Dorsolateral prefrontal cortex (tissue), 122 donors: ENCODE measurements at places on chromosomes 13 and 19.
A peak's percentile ranks its signal among the peaks of the same experiment; 100 is the strongest.

DNA sequence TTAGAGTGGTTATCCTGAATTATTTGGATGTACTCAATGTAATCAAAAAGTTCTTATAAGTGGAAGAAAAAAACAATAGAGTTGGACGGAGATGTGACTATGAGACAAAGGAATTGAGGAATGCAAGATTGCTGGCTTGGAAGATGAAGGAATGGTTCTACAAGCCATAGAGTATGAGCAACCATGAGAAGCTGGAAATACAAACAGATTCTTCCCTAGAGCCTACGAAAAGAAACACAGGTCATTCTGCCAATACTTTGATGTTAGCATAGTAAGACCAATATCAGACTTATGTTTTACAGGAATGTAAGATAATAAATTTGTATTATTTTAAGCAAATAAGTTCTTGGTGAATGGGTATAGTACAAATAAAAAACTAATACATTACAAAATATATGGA, 249.2 kb downstream of the DIAPH3 start:
- no peak for DNase-seq

DNA sequence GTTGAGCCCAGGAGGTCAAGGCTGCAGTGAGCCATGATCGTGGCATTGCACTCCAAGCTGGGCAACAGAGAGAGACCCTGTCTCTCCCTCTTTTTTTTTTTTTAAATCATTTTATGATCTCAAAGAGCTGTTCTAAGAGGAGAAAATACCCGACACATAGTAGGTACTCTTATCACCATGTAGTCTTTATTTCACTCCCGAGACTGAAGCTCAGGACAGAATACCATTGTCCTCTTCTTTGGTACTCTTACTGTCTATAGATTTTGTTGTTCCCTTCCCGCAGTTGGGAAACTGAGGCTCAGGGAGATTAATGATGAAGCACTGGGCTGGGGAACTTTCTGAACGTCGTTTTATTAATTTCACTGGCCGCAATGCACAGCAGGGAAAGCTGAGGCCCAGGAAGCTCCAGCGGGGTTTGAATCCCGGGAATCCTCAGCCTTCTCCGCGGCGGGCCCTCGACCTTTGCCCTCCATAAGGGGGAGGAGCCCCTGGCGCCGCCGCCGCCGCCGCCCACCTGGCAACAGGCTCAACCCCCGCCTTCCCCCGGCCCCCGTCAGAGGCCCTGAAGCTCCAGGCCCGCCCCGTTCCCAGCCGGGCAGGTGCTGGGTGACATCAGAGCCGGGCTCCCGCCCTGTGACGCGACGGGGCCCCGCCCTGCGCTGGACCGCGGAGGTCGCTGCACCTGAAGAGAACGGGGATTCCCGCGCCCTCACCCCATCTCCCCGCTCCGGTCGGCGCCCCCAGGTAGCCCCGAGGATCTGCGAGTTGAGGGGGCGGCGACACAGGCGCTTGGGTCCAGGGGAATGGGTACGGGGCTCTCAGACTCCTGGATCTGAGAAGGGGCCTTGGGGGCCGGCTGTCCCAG, 1.6 kb downstream of the MYH14 start:
- no peak for DNase-seq

DNA sequence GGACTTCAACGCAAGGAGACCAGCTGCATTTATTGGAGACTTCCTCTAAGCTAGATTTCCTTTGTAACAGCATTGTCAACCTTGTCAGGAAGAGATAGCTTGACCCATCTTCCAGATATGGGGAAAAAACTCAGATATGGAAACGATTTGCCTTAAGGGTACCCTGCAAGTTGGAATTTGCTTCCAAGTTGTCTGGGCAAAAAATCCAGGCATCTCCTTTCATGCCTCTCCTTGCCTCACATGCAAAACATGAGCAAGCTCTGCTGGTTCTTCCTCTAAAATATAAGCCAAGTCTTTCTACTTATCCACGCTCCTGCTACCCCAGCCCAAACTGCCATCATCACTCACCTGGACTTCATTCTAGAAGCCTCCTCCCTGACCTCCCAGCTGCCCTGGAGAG, 6.4 kb upstream of the DNMT1 start:
- no peak for DNase-seq

DNA sequence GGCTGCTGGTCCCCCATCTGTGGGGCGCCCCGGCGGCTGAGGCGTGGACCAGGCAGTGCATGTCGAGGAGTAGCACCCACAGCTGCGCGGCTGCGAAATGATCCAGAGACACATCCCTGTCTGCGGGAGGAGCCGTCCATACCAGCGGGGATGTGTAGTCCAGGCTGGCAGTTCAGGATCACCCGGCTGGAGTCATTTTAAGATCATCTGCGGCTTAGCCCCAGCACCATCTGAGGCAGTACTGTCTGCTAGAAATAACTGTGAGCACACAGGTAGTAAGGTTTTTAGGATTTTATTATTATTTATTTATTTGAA, 3.1 kb downstream of the ADAT3 start:
- DNase-seq = peak; percentile 58

DNA sequence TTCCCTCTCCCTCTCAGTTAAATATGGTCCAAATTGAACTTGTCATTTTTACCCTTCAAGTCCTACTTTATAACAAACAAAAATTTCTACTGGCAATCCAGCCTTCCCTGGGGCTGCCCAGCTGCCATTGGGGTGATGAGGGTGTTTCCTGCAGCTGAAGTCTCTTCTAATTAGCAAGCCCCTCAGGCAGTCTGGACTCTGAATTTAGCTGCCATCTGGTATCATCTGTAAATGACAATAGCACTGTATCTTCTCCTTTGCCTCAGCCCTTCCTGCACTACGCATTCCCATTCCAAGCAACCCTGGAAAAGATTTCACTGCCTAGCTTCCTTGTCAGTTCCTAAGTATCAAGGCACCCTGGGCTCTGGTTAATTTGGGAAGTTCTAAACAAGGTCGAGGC, 331.1 kb upstream of the KLF12 start:
- DNase-seq = no peak

- DNase-seq = no peak
Observed at GRCh38 chr13:46654951-46655350, 102.0 kb downstream of the LRCH1 start.

DNA sequence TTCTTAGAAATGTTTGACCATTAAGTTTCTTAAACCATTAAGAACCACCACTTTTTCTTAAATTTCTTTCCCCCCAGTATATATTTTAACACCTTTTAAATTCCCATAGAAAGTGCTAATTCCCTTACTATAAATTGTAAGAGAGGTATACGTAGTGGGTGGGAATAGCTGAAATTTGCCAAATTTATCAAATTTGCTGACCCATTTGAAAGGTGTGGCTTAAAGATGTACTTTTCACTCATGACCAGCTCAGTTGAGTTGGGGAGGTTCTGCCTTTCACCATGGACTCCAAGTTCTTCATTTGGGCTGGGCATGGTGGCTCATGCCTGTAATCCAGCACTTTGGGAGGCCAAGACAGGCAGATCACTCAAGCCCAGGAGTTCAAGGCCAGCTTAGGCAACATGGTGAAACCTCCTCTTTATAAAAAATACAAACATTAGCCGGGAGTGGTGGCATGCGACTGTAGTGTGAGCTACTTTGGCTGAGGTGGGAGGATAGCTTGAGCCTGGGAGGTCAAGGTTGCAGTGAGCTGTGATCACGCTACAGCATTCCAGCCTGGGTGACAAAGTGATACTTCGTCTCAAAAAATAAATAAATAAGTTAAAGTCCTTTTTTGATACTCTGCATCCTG, 133.2 kb downstream of the MRPL57 start:
- no peak for DNase-seq

GRCh38 chr13:105048677-105049076, 1486.8 kb downstream of the EFNB2 start:
- no peak for DNase-seq

- DNase-seq = no peak
Observed at GRCh38 chr19:42196011-42197001, 21.2 kb downstream of the DEDD2 start.

DNA sequence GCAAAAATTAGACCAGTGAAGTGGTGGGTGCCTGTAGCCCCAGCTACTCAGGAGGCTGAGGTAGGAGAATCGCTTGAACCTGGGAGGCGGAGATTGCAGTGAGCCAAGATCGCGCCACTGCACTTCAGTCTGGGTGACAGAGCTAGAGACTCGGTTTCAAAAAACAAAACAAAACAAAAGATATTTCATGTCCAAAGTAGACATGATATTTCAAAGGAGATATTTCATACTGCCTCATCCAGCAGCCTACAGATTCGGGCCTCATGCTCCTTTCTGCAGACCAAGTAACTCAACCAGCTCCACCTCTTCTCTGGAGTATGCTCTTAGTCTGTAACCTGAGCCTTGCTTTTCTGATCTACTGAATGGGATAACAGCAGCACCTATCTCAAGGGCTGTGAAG, 15.0 kb downstream of the ZC3H4 start:
- DNase-seq = no peak

DNA sequence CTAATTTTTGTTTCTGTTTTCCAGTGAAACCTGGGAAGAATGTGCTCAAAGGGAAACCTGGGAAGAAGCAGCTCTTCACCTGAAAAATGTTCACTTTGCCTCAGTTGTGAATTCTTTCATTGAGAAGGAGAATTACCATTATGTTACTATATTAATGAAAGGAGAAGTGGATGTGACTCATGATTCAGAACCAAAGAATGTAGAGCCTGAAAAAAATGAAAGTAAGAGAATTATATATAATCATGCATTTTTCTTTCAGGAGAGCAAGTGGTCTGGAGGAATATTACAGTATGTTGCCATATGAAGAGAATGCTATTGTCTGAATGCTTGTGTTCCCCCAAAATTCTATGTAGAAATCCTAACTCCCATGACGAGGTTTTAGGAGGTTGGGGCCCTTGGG, 3.4 kb downstream of the NUDT15 start:
- no peak for DNase-seq

DNA sequence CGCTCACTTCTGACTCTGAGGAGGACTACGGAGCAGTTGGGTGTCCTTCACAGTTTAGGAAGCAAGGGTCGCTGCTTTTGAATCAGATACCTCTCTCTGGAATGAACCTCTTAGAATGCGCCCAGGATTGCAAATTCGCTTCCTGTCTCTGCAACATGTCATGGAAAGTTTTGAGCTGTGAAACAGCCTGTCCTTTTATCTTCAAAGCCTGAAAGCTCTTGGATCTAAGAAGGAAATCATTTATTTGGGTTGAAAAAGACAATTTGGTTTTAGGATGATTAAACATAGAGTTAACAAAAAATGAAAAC, 134.1 kb downstream of the KATNAL1 start:
- DNase-seq = no peak

DNA sequence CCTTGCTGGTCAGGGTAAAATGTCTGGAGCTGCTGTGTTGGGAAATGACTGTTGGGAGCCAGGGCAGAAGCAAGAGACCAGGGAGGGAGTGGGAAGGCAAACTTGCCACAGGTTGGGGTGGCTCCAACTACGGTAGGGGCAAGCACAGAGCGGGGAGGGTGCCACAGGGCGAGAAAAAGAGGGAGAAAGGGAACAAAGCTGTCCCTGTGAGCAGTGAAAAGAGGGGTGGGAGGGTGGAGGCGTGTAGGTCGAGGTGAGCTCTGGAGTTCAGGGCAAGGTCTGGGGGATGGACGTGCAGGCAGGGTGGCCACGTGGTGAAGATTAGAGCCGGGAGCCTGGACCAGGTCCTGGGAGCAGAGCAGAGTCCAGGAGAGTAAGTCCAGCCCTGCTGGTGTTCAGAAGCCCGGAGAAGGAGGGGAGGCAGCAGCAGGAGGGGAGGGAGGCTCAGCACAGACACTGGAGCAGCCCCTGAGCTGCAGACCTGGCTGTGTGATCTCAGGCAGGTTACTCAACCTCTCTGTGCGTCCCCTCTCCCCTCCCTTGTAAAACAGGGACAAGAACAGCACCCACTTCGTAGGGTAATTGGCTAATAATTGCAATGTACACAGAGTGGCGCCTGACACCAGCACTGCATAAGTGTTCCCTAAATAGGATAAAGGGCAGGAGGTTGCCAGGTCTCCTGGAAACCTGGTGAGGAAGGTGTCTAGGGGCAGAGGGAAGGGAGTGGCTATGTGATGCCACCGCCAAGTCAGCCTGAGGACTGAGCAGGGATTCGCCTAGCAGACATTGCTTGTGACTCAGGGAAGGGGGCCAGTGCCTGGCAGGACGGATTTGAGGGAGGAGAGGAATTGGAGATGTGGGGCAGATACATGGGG, 3.2 kb upstream of the POLR2E start:
- DNase-seq = no peak

DNA sequence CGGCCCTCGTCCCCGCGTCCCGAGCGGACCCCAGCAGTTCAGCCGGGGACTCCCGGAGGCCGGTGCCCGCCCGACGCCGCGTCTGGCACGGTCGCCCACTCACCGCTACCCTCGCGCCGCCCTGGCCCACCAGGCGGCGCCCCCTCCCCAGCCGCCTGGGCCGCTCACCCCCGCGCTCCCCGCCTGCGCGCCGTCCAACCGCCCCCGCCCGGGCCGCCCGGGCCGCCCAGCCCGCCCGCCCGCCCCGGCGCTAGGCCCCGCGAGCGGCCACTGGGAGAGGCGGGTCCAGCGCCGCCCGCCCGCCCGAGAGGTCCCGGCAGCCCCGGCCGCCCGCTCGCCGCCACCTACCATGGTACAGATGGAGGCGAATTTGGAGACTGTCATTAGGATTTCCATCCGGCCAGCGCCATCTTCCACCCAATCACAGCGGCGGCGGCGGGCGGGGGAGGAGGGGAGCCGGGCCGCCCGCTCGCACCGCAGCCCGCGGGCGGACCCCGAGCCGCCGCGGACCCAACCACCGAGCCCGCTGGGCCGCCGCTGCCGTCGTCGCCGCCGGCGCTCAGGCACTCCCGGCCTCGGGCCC, at the start of gene USP12:
Gene USP12, minus strand, starts transcription at position 568 of the 583 bp plus-strand sequence. Its CDS starts 172 bp downstream, at position 396.
- no peak for DNase-seq

DNA sequence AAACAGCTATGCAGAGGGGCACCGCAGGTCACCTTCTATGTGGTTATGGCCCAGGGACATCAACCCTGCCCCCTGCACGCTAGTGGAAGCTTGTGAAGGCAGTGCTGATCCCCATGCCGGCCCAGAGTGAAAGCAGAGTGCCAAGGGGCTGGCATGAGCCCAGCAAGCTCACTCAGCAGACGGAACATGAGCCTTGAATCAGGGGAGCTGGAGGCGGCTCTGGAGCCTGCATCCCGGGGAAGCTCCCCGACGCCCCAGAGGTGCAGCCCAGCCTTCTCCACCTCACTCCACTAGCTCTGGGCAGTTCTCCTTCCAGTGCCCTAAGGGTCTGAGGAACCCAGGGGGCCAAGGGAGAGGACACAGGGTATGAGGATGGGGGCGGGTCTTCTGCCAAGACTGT, 19.0 kb upstream of the ISYNA1 start:
- DNase-seq = peak; percentile 63
